ENCODE measurements at places on chromosomes 4 and X.

- no peak for DNase-seq
Observed at GRCh38 chr4:48653217-48654014, 126.7 kb downstream of the FRYL start.

- no peak for DNase-seq
Observed at GRCh38 chrX:1400049-1400448, 8.1 kb upstream of the SLC25A6 start.

- DNase-seq = no peak
Observed at GRCh38 chr4:2834001-2834921, 9.4 kb upstream of the ADD1 start.

GRCh38 chrX:105375816-105376215 lies 155.3 kb upstream of the TEX13A start:
- no peak for DNase-seq

DNA sequence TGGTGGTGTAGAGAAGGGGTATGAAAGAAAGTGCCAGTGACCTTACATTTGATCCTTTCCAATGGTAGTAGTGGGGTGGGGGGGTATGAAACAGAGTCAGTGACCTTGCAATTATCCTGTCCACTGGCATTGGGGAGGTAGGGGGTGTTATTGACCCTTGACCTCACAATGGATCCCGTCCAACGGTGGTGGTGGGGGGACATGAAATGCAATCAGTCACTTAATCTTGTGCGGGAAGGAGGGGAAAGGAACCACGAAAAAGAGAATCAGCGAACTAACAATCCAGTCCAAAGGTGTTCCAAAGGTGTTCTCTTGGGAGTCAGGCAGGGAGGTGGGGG lies 619 bp upstream of the PDK3 start:
- no peak for DNase-seq

DNA sequence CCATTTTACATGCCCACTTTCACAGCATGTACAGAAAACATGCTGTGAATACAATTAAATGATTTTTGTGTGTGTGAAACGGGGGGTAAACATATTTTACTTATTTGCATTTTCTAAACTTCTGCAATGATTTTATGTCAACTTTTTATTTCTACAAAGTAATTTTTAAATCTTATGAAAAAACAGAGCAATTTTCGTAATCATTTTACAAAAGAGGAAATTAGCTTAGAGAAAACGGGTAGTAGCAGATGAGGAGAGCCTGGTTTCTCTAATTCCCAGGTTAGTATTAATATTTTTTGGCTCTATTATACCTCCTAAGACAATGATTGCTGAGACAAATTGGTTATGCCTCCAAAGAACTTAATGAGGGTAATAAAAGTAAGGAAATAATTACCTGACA lies 3.2 kb downstream of the TKTL2 start:
- DNase-seq = no peak

DNA sequence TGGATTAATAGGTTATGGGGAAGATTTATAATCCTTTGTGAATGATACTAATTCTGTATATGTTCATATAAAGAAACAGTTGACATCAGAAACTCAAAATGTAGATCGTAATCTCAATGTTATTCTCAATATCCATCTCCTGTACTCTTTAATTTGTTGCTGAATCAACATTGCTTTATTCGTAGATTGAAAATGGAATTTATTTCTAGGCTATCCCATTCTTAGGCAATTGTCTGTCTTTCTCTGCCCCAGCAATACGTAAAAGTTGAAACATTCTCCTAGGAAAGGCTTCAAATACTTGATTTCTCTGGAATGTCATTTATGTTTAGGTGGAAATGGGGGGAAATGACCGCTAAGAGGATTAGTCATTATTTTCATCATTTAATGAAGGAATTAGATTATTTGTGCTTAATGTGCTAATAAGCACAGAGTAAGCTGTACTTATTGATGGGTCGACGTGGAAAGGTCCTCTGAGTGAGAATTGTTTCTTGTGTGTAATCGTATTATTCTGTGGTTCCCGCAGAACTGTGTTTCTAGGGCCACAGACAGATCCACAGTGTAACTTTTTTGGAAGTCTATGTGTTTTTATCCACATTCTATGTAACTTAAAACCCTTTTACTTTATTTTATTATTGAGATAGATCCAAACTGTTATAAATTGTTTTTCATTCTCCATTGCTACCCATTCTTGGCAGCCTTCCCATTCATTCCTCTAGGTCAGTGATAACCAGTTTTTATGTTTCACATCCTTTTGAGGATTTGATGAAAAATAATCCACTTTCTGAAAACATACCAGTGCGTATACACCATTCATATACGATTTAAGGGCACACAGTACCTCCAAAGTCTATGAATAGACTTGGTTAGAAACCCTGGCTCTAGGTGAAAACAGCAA lies 262.9 kb downstream of the ARHGAP10 start:
- no peak for DNase-seq

DNA sequence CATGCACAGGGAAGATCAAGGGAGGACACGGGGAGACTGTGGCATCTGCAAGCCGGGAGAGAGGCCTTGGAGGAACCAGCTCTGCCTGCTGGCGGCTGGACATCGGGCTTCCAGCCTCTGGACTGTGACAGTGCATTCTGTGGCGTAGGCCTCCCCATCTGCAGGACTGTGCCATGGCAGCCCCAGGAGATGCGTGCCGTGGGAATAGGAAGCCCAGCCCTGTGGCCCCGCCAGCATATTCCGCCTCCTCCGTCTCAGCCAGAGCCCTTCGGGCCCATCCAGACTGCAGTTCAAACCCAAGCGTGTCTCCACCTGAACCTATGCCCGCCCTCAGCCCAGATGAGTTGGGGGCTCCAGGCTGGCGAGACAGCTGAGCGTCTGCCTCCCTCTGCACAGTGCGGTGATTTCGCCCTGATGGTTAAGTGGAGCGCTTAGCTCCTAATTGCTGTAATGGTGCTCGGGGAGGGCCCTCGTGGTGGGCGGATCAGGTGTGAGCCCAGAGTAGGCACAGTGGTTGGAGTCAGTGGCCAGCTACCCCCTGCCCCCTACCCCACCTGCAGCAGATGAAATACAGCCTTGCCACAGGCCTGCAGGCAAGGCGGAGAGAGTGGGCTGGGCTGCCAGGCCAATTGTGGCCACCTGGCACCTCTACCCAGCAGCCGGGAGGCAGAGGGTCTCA lies 133.9 kb downstream of the HMX1 start:
- no peak for DNase-seq

- DNase-seq = no peak
Observed at GRCh38 chr4:96677499-96677898, 837.6 kb downstream of the PDHA2 start.

Data from T1000 (cell line).